ENCODE measurements at places on chromosomes 5 and 9. TPM values are rescaled to one million over a fixed set of nuclear protein-coding genes. Genes with fewer than 3 reads are reported as not detected.

The TNC gene
- total RNA-seq, result 21.8 TPM

The PCDHB7 gene
- total RNA-seq, result 2.0 TPM

The DBN1 gene
- total RNA-seq, result 73.6 TPM

The LHX3 gene
- not detected for total RNA-seq

GRCh38 chr5:111478266-111478665 is 34.1 kb downstream of the STARD4 start:
- H3K27ac ChIP-seq, result no peak overlapping the region
- H3K27me3 ChIP-seq, result no peaks in the 10 kb centered on the region
- no peaks in the 10 kb centered on the region for H3K36me3 ChIP-seq

- H3K27ac ChIP-seq, result no peak overlapping the region
- H3K4me1 ChIP-seq, result no peaks in the 10 kb centered on the region
- H3K27me3 ChIP-seq, result no peaks in the 10 kb centered on the region
- no peak overlapping the region for H3K4me3 ChIP-seq
These were observed 765.1 kb upstream of the CTNND2 start for GRCh38 chr5:12669326-12669725.

The FREM1 gene
- total RNA-seq, result 2.2 TPM

GRCh38 chr5:22316294-22316693 is 536.9 kb downstream of the CDH12 start:
- no peaks in the 10 kb centered on the region for H3K27me3 ChIP-seq
- H3K27ac ChIP-seq, result no peak overlapping the region
- DNase-seq, result no peak
- H3K4me1 ChIP-seq, result no peaks in the 10 kb centered on the region

The NKD2 gene
- 0.78 TPM for total RNA-seq

DNA sequence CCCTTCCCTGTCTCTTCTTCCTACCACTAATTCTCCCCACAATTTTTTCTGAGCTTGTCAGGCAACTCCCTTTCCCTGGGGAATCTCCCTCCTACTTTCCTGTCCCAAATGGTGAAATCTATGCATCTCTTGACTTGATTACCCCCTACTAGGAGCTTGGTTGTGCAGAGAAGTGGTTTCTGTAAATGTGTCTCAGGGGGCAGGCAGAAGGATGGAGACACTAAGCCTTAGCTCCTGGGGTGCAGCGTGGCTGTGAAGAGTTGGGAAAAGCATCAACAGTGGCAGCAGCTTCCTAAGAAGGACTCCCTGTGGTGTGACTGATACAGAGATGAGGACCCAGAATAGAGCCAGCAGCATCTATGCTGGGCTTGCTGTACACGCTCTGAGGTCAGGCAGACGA is 62.3 kb downstream of the NRG2 start:
- no peak overlapping the region for H3K4me3 ChIP-seq
- DNase-seq, result no peak
- H3K27me3 ChIP-seq, result no peaks in the 10 kb centered on the region

The ANKHD1 gene
- total RNA-seq, result 150 TPM

GRCh38 chr5:81326554-81326953 is 25.2 kb downstream of the ZCCHC9 start:
- H3K27me3 ChIP-seq, result no peaks in the 10 kb centered on the region
- H3K4me1 ChIP-seq, result no peaks in the 10 kb centered on the region
- H3K27ac ChIP-seq, result no peak overlapping the region
- no peak overlapping the region for H3K4me3 ChIP-seq

The KCNV2 gene
- total RNA-seq, result not detected

- H3K36me3 ChIP-seq, result no peaks in the 10 kb centered on the region
- no peak overlapping the region for H3K4me3 ChIP-seq
These were observed 209.4 kb downstream of the MAN2A1 start for GRCh38 chr5:109899163-109899535.

The LCNL1 gene
- not detected for total RNA-seq

The ROPN1L gene
- 2.1 TPM for total RNA-seq
